ENCODE measurements at places on chromosomes 5 and 9.

- DNase-seq = no peak
Measured at GRCh38 chr5:99827136-99827535, 708.0 kb upstream of the FAM174A start.

DNA sequence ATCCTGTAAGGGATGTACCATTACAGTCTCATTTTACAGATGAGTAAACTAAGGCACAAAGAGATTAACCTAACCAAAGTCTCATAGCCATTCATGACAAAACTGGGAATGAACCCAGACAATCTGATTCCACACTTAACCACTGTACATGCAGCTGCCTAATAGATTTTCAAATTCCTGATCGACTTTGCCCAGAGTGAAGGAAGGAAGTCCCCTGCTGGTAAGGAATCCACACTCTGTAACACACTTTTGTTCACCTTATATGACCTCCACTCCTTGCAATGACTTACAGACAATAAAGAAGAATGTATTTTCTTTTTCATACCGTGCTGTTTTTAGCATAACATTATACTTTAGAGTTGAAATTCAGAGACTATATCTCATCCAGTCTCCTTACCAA lies 31.3 kb upstream of the PLPP6 start:
- DNase-seq = no peak

DNA sequence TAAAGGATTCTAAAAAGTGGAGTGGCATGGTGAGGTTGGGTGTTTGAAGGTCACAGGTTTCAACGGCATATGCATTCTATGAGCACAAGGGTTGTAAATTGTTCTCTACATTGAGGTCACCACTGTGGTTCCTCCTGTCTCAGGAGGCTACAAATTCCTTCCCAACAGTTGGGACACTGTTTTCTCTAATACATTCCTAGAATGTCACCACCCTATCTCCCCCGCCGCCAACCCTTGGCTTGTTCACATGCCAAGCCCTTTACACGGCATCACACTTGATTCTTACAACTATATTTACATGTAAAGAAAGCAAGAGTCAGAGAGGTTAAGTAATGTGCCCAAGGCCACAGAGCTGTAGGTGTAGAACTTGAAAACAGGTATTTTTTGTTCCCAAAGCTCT lies 315.1 kb downstream of the RAB3C start:
- DNase-seq = no peak

- peak; percentile 19 for DNase-seq
Measured at GRCh38 chr9:133632806-133633680, 3.1 kb upstream of the DBH start.

DNA sequence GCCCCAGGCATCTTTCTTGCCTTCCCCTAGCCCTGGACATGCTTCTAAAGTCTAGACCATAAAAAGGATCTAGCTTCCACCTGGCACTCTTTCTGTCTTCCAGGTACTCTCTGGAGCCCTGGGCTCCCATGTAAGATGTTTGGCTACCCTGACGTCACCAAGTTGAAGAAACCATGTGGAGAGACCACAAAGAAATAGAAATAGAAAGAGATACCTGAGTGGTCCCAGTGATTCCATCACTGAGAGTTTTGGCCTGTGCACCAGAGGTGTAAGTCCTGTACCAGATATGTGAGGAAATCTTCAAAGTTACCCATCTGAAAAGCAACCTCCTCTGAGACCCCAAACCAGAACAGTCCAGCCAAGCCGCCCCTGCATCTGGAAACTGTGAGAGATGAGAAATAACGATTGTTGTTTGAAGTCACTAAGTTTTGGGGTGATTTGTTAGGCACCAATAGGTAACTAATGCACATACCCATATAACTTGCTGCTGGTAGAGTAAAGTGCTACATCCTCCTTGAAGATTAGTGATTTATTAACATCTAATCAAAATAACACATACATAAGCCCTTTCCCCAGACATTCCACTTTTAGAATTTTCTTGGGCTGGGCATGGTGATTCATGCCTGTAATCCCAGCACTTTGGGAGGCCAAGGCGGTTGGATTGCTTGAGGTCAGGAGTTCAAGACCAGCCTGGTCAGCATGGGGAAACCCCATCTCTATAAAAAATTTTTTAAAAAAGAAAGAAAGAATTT lies 85.7 kb upstream of the LHFPL2 start:
- no peak for DNase-seq

- no peak for DNase-seq
Measured at GRCh38 chr5:104594850-104595249, 1032.3 kb upstream of the NUDT12 start.

- no peak for DNase-seq
Measured at GRCh38 chr5:16593628-16594027, 23.2 kb downstream of the RETREG1 start.

GRCh38 chr5:131635684-131636572 lies 899 bp upstream of the RAPGEF6 start:
- peak; percentile 31 for DNase-seq

DNA sequence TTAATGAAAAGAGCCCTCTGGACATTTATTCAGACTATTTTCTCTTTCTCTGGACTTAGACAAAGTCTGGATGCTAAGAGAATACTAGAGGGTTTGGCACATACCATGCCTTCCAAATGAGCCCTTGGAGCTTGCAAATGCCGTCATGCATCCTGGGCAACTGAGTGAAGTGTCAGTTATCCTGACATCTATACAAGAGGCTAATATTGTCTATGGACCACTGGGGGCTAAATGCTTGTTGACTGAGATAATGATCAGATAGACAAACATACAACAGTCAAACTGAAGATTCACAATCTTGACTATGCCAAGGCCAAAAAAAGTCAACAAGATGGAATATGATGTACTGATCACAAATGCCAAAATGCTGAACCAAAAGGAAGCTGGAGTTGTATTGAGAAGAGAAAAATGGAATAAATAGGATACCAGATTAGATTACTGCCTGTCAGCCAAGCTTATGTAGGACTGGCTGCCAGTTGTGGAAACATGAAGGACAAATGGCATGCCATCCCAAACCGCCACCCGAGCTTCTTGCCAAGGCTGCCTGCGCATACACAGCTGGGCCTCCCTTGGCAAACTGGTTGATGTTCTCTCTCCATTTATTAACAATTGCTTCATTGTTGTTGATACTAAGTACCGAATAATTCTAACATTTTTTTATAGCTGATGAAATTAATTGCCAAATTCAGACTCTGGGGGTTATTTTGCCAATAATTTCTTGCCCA lies 240.1 kb upstream of the GRAMD2B start:
- DNase-seq = no peak

- DNase-seq = no peak
Measured at GRCh38 chr9:130030651-130031127, 12.3 kb downstream of the FNBP1 start.

DNA sequence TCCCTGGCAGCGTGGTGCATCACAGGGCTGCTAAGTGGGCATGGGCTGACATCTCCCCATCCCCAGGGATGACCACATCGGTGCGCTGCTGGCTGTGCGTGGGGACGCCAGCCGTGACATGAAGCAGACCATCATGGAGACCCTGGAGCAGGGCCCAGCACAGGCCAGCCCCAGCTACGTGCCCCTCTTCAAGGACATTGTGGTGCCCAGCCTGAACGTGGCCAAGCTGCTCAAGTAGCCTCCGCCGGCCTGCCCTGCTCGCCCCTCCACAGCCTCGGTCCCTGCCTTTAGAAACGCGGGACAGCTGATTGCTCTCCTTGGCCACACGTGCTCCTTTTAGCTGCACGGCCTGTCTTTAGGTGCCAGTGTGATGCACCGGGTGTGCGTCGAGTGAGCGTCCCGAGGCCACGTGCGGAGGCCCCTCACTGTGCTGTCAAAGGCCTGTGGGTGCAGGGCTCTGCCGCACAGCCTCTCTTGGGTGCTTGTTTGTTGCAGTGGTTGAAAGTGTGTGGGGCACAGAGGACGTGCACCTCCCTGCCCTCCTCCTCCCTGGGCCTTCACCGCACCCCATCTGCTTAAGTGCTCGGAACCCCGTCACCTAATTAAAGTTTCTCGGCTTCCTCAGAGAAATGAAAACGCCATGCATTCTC lies 23.8 kb downstream of the EXOC3 start:
- DNase-seq = no peak

- DNase-seq = no peak
Measured at GRCh38 chr5:66197764-66198405, 53.8 kb downstream of the SREK1 start.

- no peak for DNase-seq
Measured at GRCh38 chr5:145967296-145967695, 30.9 kb downstream of the SH3RF2 start.

- DNase-seq = no peak
Measured at GRCh38 chr9:90838098-90838497, 36.5 kb downstream of the SYK start.

DNA sequence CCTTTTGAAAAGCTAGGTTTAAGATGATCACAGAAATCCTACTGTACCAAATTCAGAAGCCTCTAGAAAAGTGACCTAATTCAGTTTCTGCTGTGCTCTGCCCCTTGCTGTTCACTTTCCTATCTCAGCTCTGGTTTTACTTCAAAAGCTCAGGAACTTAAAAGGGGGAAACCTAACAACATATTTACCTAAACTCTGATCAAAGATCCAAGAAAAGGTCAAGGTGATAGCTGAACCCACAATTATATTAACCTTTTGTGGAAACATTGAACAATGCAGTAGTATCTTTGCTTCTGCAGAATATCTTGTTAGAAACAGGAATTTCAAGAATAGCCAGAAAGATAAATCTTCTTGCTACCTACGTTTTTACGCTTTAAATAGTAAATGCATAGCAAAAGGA lies 568.5 kb downstream of the PDE4D start:
- DNase-seq = no peak

GRCh38 chr5:111385051-111385450 lies 127.3 kb downstream of the STARD4 start:
- DNase-seq = no peak

DNA sequence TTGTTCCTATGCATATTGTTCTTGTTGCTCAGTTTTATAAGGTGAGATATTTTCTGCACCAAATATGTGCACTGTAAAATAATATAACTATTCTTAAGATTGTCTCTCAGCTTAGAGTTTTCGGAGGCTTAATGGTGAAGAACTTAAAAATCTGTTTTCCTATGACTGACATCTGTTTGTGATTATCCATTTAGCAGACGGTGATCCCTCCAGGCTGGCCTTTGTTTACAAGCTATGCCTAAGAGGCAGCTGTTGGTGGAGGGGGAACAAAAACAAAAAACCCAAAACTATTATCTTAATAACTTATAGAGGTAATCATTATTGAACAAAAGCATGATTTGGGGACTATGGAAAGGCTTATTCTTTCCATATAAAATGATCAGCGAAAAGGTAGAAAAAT lies 658 bp downstream of the PDCD1LG2 start:
- DNase-seq = peak; percentile 61

GRCh38 chr5:5424736-5425135 lies 2.3 kb downstream of the ICE1 start:
- no peak for DNase-seq

GRCh38 chr5:124576848-124577409 lies 169.5 kb downstream of the ZNF608 start:
- DNase-seq = no peak

DNA sequence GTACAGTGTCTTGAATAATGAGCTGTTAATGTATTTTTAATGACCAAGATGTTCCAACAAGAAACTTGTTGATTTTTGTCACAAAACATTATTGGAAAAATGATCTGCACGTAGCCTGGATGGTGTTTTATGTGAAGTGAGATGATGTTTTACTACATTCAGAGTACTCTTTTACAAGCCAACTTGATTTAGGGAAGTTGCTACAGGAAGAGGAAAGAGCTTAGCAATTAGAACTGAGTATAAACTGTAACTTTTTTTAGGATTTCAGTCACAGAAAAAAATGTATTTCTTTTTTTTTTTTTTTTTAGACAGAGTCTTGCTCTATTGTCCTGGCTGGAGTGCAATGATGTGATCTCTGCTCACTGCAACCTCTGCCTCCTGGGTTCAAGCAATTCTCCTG lies 113.6 kb upstream of the ADRA1B start:
- DNase-seq = no peak

DNA sequence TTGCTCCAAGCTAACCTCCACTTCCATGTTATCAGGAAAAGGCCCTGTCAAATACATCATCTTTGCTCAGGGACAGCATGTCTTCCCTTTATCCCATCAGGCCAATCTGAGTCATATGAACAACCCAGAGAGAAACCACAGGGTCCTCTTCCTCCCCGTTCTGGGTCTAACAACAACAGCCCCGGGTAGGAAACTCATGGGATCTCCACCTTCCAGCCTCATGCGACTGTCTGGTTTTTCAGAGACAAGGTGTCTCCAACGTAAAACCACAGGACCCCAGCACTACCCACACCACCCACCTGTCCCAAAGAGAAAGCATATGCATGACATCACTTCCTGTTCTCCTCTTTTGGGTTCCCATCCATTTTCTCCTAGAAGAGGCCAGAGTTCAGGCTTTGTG lies 217.9 kb downstream of the ENC1 start:
- DNase-seq = no peak

- DNase-seq = no peak
Measured at GRCh38 chr5:73853091-73853490, 227.1 kb downstream of the ARHGEF28 start.

DNA sequence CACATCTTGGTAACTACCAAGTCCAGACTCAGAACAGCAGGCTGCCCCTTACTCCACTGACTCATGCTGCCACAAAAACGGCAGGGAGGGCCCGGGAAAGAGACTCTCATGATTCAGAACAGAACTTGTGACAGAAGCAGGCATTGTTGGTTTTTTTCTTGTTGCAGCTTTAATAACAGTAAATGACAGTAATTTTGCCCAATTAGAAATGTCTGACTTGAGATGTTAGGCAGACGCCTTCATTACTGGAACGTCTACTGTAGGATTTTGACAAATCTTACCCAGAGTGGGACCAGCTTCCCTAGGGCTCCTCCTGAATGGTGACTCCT lies 77.9 kb downstream of the SEMA5A start:
- DNase-seq = no peak

GRCh38 chr5:58491216-58491892 lies at the start of gene GAPT:
TSS of gene GAPT (plus strand) at chr5:58491435. CDS start at chr5:58494537, 3,102 bp downstream.
- DNase-seq = no peak

DNA sequence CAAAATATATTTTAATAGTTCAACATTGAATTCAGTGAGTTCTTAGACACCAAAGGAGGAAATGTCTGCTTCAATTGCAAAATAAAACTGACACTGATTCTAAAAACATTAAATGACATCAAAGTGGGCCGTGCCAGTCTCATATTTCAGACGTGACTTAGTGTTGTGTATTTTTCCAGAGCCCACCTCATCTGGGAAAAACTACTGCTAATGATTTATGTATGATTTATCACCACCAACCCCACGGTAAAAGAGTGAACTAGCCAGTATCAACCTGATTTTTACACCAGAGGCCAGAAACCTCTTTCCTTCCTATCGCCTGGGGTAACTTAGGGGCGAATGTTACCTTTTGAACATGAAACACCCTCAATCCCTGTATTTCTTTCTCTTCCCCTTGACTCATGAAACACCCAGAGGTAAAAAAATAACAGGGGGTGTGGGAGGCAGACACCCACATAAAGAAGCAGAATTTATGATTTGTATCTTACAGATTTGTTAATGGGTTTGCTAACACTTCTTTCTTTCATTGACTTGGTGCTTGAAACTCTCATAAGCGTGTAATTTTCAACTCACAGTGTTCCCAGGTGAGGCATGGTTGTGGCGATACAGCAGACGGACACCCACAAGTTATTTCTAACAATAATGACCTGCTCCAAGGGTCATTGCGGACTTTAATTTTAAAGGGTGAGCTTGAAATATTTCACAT lies 56.4 kb upstream of the FANCC start:
- DNase-seq = no peak
